ENCODE measurements at places on chromosomes 6 and 20.

- DNase-seq, result no peak
Observed at GRCh38 chr20:13302647-13303450, 81.8 kb downstream of the ISM1 start.

DNA sequence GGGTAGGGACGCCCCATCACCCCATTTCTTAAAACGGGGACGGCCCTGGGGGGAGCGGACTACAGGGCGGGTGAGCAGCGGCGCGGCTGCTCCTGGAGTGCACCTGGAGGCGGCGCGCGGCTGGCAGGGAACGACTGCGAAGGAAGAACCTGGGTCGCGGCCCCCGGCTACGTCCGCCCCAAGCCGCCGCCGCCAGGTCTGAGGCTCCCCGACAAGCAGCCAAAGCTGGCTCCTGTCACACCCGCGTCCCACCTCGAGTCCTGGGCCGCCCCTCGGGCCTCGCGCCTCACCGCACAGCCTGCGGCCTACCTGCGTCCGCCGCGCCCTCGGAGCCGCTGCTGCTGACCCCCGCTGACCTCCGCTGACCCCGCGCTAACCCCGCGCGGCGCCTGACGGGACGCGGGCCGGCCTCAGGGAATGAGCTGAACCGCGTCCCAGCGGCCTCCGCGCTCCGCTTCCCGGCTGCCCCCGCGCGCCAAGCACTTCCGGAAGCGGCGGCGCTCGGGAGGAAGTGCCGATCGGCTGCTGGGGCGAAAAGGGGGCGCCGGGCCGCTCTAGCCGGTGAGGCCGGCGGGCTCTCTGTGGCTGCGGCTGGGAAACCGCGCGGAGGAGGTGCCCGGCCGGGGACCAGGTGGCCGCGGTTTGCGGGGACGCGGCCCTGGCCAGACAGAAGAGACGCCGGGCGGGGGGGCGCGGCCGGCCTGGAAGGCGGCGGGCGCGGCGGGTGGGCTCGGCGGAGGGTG, at the start of the genes ARFRP1 and ZGPAT:
Gene ARFRP1, minus strand, starts transcription at position 419 of the 743 bp plus-strand sequence. CDS start 885 bp downstream, outside the sequence.
Gene ZGPAT, plus strand, starts transcription at position 482 of the 743 bp plus-strand sequence. CDS start 542 bp downstream, outside the sequence.
- peak; percentile 80 for DNase-seq

- DNase-seq, result no peak
Observed at GRCh38 chr20:40591536-40591935, 97.5 kb downstream of the MAFB start.

DNA sequence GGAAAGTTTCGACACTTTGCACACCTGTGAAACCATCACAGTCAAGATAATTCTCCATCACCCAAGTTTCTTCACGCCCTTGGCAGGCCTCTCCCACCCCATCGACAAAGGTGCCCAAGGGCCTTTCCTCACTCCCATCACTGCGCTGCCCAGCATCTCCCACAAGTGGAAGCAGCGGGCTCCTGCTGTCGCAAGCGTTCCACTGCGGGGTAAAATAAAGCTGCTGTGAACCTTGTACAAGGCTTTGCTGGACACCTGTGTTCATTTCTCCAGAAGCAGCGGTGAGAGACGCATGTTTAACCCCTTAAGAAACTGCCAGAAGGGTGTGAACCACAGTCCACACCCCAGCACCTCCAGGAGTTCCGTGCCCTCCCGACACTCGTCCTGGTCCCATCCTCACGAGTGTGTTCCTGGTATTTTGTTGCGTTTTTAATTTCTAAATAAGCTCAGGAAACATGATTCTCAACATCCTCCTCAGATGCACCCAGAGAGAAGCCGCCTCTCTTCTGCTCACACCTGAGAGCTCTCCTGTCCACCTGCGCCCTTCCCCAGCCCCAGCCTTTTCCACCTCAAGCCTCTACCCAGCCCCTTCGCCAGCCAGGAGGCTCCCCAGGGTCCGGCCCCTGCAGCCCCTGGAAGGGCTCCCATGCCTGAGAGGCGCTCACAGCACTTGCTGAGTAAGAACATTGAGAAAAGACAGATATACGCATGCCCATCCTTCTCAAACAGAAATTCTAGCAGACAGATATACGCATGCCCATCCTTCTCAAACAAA, 97.5 kb downstream of the TAF4 start:
- no peak for DNase-seq
